Tracheal epithelial cell (primary cell): ENCODE measurements at places on chromosomes 4 and X. TPM values are rescaled to one million over a fixed set of nuclear protein-coding genes. Genes with fewer than 3 reads are reported as not detected.

Gene RASSF6
- 3.9 and 7.9 TPM in 2 replicates for total RNA-seq

Gene S100G
- not detected in 2 replicates for total RNA-seq

Gene MEPE
- total RNA-seq = not detected in 2 replicates

Gene ATG4A
- total RNA-seq = 15.1 and 17.8 TPM in 2 replicates

Gene EGF
- total RNA-seq = 0.48 and 1.3 TPM in 2 replicates

Gene PABPC1L2A
- total RNA-seq = not detected in 2 replicates

Gene NEIL3
- 1.3 and 2.2 TPM in 2 replicates for total RNA-seq

Gene COQ2
- total RNA-seq = 6.8 and 9.6 TPM in 2 replicates

Gene KDM6A
- total RNA-seq = 11.3 and 30.8 TPM in 2 replicates

Gene GASK1B
- 2.8 and 3.1 TPM in 2 replicates for total RNA-seq

Gene FIP1L1
- total RNA-seq = 45.3 and 48.4 TPM in 2 replicates

Gene FRMD7
- not detected in 2 replicates for total RNA-seq
